Activated naive CD8-positive, alpha-beta T cell treated with anti-CD3 and anti-CD28 coated beads for 36 hours (primary cell): ENCODE measurements at places on chromosomes 2 and 18. TPM values are rescaled to one million over a fixed set of nuclear protein-coding genes. Genes with fewer than 3 reads are reported as not detected.

- no peak for DNase-seq
- H3K4me1 ChIP-seq: no peaks in the 10 kb centered on the region
- no peaks in the 10 kb centered on the region for H3K27me3 ChIP-seq
- no peak overlapping the region for H3K4me3 ChIP-seq
- no peak overlapping the region for H3K27ac ChIP-seq
- H3K36me3 ChIP-seq: no peaks in the 10 kb centered on the region
Measured at GRCh38 chr2:35099342-35099741, 1256.2 kb upstream of the CRIM1 start.

- no peak for DNase-seq
- H3K4me1 ChIP-seq: peaks cover 6% of the 10 kb centered on the region
- no peak overlapping the region for H3K27ac ChIP-seq
- no peak overlapping the region for H3K4me3 ChIP-seq
Measured at GRCh38 chr2:44655401-44655864, 286.1 kb upstream of the SIX3 start.

GRCh38 chr18:55250768-55251173 is 291.5 kb upstream of the CCDC68 start:
- no peaks in the 10 kb centered on the region for H3K36me3 ChIP-seq
- no peak for DNase-seq
- no peaks in the 10 kb centered on the region for H3K27me3 ChIP-seq
- no peaks in the 10 kb centered on the region for H3K4me1 ChIP-seq

DNA sequence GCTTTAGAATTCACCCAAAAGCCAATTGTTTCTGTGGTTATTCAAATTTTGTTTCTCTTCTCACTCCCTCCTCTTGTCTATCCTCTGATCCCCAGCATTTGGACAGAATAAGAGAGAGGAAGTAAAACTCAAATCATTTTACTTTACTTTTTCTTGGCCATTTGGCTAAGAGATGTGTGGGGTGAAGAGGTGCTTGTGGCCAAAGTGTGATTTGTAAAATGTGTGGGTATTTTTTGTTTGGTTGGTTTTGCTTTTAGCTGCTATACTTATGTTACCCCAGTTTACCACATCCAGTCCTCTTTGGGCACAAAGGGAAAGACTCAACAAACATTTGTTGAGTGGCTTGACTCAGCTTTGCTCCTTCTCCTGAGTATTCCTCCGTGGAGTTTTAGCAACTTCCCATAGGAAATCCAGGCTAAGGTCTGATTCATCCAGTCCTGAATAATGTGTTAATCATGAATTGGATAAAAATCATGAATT is 109.1 kb upstream of the CYP1B1 start:
- H3K27me3 ChIP-seq: peaks cover 24% of the 10 kb centered on the region
- H3K4me3 ChIP-seq: no peak overlapping the region
- no peak for DNase-seq
- peaks cover 7% of the 10 kb centered on the region for H3K4me1 ChIP-seq
- no peak overlapping the region for H3K27ac ChIP-seq

DNA sequence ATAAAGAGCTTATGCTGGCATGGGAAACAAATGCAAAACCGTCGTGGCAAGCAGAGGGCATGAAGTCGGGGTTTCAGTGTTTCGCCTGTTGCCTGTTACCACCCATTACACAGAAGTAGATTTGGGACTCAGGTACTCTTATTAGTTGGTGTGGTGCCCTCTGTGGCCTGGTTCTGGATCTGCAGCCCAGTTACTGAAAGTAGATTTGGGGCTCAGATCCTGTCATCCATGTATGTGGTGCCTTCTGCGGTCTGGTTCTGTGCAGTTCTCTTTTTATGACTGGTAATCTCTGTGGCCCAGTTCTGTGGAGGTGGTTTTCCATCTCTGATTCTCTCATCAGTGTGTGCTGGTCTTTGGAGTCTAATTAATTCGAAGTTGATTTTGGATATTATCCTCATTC is 45.2 kb downstream of the ADNP2 start:
- H3K27ac ChIP-seq: no peak overlapping the region
- H3K4me3 ChIP-seq: no peak overlapping the region
- peaks cover 2% of the 10 kb centered on the region for H3K4me1 ChIP-seq
- peaks cover 2% of the 10 kb centered on the region for H3K36me3 ChIP-seq
- peak; percentile 34 for DNase-seq

GRCh38 chr2:192161656-192162290 is 33.0 kb downstream of the TMEFF2 start:
- DNase-seq: no peak
- no peak overlapping the region for H3K4me3 ChIP-seq
- H3K27me3 ChIP-seq: peaks cover under 1% of the 10 kb centered on the region
- H3K4me1 ChIP-seq: peaks cover 11% of the 10 kb centered on the region

DNA sequence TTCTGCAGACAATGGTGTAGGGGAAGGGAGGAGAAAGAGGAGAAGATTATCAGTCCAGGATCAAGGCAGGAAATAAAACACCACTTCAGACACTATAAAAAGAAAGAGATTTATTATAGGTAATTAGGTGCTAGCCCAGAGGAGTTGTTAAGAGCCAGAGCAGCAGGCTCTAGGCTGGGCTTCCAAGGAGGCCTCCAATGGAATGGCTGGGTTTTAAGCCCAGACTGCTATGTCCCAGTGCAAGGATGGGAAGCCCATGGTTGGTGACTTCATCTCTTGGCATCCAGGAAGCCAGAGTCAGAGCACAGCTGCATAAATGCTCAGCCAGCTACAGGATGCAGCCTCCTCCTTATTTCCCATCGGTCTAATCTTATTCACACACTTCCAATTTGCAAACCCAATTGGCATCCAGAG is 95.6 kb downstream of the LAMA3 start:
- DNase-seq: no peak
- H3K36me3 ChIP-seq: no peaks in the 10 kb centered on the region
- H3K27ac ChIP-seq: no peak overlapping the region

GRCh38 chr18:74299746-74300145 is 8.0 kb upstream of the CYB5A start:
- peaks cover 30% of the 10 kb centered on the region for H3K27me3 ChIP-seq
- no peak overlapping the region for H3K4me3 ChIP-seq

GRCh38 chr2:239884875-239885274 is 140.3 kb downstream of the NDUFA10 start:
- H3K4me3 ChIP-seq: no peak overlapping the region
- no peaks in the 10 kb centered on the region for H3K36me3 ChIP-seq
- DNase-seq: no peak
- no peak overlapping the region for H3K27ac ChIP-seq

DNA sequence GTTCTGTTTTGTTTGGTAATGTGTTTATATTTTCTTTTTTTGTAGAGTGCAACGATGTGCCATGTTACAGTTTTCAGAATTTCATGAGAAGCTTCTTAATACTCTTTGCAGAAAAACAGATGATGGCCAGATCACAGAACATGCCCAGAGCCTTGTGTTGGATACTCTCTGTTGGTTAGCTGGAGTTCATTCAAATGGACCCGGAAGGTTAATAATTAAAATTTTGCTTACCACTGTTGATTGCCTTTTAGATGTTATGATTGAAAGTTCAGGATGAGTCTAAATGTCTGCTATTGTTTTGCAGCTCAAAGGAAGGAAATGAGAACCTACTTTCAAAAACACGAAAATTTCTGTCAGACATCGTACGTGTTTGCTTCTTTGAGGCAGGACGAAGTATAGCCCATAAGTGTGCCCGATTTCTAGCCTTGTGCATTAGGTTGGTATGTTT is 85.2 kb downstream of the BIRC6 start:
- H3K27ac ChIP-seq: no peak overlapping the region
- no peak overlapping the region for H3K4me3 ChIP-seq
- no peak for DNase-seq
- peaks cover 23% of the 10 kb centered on the region for H3K36me3 ChIP-seq
- H3K27me3 ChIP-seq: no peaks in the 10 kb centered on the region

DNA sequence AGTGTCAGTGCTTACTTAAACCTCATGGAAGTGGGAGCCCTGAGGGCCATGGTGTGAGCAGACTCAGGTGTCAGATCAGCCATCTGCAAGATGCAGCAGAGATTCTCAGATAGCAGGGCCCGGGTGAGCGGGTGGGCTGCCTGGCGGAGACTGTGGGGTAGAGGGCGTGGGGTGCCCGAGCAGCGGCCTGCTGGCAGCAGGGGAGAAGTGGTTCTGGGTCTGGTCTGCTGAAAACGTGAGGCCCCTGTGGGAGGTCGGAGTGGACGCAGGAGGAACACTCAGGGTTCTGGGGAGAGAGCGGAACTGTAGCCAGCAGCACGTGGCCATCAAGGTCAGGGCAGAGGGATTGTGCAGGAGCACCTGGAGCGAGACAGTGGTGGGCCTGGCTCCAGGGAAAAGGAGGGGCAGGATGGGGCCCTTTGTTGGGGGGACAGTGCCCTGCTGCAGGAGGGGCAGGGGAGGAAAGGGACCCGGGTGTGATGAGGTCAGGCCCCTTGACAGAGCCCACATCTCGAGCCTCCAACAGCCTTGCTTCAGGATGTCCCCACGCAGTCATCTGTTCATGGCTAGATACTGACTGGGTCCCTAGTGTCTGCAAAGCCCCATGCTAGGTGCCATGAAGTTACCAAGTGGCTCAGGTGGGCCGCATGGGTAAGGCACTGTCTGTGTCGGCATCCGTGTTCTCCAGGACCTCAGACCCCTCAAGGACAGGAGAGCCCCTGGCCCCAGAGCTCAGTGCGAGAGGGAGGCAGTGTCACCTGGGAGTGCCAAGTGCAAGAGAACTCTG is 2.7 kb upstream of the ESPNL start:
- H3K36me3 ChIP-seq: peaks cover 17% of the 10 kb centered on the region
- H3K27me3 ChIP-seq: no peaks in the 10 kb centered on the region
- H3K4me3 ChIP-seq: no peak overlapping the region
- no peaks in the 10 kb centered on the region for H3K4me1 ChIP-seq
- H3K27ac ChIP-seq: peak overlapping the region; percentile 36

GRCh38 chr2:19319698-19320097 is 38.7 kb downstream of the OSR1 start:
- DNase-seq: no peak
- H3K27me3 ChIP-seq: no peaks in the 10 kb centered on the region
- H3K4me3 ChIP-seq: no peak overlapping the region
- peaks cover 2% of the 10 kb centered on the region for H3K36me3 ChIP-seq

GRCh38 chr2:160371251-160372009 is 122.2 kb downstream of the RBMS1 start:
- no peak overlapping the region for H3K4me3 ChIP-seq
- no peaks in the 10 kb centered on the region for H3K27me3 ChIP-seq
- no peak for DNase-seq
- no peak overlapping the region for H3K27ac ChIP-seq
- H3K36me3 ChIP-seq: peaks cover 6% of the 10 kb centered on the region

DNA sequence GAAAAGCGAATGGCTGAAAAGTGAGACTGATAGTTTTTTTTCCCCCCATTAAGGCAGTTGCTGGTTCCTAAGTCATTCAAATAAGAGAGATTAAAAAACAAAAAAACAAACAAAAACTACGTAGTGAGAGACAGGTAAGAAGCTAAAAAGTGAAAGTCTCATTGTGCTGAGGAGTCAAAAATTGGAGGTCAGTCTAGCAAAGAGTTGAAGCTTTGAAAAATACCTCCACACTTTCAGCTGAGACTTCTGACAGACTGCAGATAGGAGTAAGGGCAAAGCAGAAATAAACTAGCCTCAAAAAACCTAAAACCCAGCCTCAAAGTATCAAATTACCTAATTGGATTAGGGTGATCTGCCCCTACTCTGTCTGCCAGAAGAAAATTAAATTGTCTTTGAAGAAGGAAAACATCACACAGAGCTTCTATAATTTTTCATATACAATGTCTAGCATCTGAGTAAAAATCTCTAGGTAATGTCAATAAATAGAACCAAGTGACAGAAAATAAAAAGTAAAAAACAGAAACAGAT is 10.9 kb upstream of the EIF2AK3 start:
- DNase-seq: no peak
- peak overlapping the region; percentile 24 for H3K4me3 ChIP-seq
- H3K4me1 ChIP-seq: peaks cover 31% of the 10 kb centered on the region
- H3K36me3 ChIP-seq: peaks cover 5% of the 10 kb centered on the region
- H3K27me3 ChIP-seq: peaks cover 18% of the 10 kb centered on the region

DNA sequence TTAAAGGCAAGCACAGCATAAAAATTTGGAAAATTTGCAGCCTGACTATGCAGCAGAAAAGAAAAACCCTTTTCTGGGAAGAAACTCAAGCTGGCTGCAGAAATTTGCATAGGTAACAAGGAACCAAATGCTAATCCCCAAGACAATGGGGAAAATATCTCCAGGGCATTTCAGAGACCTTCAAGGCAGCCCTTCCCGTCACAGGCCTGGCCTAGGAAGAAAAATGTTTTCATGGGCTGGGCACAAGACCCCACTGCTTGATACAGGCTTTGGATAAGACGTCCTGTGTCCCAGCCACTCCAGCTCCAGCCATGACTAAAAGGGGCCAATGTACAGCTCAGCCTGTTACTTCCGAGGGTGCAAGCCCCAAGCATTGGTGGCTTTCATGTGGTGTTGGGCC is 717.6 kb downstream of the TDRD15 start:
- no peaks in the 10 kb centered on the region for H3K27me3 ChIP-seq
- H3K27ac ChIP-seq: no peak overlapping the region
- no peaks in the 10 kb centered on the region for H3K36me3 ChIP-seq
- no peak overlapping the region for H3K4me3 ChIP-seq
- no peak for DNase-seq

- H3K27ac ChIP-seq: peak overlapping the region; percentile 80
- H3K36me3 ChIP-seq: peaks cover 1% of the 10 kb centered on the region
- DNase-seq: no peak
- no peaks in the 10 kb centered on the region for H3K27me3 ChIP-seq
- peaks cover 39% of the 10 kb centered on the region for H3K4me1 ChIP-seq
Measured at GRCh38 chr2:237688081-237688480, 60.7 kb downstream of the LRRFIP1 start.

- DNase-seq: no peak
- no peak overlapping the region for H3K27ac ChIP-seq
- peaks cover 24% of the 10 kb centered on the region for H3K4me1 ChIP-seq
- no peaks in the 10 kb centered on the region for H3K36me3 ChIP-seq
Measured at GRCh38 chr2:38619458-38620164, 16.9 kb upstream of the HNRNPLL start.

Gene IMPA2
- total RNA-seq: 17.2 TPM

Gene NAT8
- total RNA-seq: not detected
